ENCODE measurements at places on chromosomes 5 and 9.

DNA sequence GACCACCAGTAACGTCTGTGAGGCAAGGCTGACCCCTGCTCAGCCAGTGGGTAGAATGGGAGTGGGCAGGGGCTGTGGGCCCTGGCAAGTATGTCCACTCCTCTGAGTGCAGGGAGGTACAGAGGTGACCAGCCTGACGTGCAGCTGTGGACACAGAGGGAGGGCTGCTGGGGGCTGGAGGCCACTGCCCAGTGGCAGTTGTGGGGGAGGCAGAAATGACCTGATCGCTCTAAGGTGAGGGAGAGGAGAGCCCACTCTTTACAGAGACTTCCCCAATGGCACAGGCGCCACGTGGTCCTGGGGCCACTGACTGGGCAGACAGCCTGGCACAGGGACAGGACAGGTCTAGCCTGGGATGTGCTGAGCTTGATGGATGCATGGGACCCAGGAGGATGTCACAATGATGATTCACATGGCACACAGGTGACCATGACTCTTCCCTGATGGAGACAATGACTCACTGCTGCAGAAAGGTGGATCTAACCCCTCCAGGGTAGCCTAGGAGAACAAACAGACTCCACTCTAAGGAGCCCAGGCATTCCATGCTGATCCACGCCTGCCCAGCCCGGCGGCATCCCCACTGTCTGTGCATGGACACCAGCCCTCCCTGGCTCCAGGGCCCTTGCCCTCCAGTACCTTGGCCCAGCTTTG is 7.7 kb downstream of the LPCAT1 start:
- DNase-seq, result no peak

DNA sequence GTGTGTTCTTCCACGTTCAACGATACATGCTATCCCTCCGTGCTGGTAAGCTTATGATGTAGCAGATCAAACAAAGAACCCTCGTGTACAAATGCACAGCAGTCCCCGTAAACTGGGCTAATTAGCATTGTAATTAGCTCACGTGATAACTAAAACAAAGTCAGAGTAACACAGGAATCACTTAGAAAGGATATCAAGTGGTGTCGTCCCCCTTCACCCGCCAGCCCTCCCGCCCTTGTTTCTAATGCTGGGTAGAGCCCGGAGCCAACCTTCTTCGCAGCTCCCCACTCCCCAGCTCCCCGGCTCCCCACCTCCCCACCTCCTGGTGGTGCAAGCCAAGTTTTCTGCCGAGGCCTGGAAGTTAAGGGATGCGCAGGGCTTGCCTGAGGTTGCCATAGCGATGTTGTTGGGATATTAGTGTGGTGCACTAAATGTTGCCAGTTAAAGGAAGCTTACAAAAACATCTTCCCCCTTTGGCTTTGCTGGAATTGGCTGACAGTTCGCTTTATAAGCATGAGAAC is 357.9 kb upstream of the CCNH start:
- no peak for DNase-seq

DNA sequence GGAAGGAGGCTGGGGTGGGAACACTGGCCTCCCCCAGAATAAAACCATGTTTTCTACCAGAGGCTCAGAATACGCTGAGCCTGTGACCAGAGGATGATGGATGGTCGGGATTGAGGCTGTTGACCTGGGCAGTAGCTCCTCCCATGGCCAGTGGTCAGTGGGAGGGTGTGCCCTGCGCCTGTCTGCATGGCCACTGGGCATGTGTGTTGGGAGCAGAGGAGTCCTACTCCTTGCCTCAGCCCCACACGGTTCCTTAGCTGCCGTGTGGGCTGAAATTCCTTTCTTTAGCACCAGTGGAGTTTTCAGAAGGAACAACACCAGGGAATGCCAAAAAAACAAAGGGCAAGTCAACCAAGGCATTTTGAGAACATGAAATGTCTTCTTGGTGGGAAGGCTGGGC is 8.5 kb upstream of the RMND5B start:
- no peak for DNase-seq

DNA sequence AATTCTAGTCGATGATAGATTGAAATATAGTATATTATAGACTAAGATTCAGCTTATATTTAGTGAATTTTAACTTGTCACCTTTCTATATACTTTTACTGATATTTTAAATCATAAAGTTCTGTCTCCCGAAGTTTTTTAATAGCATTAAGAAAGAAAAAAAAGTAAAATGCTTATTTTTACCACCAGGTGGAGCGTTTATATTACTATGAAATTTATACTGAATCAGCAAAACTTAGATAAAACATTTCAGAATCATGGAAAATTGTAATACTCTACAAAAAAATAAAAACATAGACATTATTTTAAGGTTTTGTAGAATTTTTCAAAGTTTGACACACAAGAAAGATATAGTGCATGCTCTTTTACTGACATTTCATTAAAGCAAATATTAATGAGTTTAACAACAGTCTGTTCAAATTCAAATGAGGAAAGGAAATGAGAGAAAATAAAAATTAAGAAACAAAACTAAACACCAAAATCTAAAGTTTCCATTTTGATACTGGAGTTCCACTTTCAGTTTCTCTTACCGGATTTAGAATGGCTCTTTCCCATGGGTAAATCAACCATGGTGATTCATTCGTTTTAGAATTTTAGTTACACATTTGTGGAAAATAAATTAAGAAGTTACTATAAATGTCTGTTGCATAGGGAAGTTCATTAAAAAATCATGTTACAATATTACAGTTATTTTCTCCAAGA is 1035.3 kb downstream of the CDH12 start:
- peak; percentile 64 for DNase-seq

DNA sequence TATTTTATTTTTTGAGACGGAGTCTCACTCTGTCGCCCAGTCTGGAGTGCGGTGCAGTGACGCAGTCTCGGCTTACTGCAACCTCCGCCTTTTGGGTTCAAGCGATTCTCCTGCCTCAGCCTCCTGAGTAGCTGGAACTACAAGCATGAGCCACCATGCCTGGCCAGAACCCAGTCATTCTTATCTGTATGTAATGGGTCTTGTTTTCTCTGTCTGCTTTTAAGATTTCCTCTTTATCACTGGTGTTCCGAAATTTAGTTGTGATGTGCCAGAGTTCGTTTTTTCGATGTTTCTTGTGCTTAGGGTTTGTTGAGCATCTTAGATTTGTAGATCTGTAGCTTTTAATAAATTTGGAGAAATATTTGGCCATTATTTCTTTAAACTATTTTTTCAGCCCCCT is 19.2 kb downstream of the SLC25A25 start:
- DNase-seq, result no peak

DNA sequence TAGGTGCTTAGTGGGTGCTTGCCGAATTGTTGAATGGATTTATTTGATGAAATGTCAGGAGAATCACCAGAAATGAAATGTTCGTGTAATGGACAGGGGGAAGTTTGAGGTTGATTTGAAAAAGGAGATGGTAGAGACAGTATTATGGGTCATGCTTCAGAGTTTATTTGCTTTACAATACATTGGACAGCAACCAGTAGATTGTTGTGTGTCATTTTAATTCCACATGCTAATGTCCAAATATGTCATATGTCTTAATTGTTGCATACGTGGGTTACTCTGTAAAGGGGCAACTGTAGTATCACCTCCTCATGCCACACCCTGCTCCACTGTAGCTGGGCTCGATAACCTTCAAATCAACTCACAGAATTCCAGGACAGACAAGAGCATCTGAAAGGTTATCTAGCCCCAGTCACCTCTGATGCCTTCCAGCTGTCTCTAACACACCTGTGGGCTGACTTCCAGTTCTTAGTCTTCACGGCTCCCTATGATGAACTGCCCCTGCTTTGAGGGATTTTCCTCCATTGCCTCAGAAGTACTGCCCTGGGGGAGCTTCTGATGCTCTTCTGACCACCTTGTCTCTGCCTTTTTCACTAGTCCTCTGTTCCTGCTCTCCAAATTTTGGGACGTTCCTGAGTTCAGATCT is 1.7 kb downstream of the PDCD1LG2 start:
- DNase-seq, result no peak

GRCh38 chr9:82531795-82532194 is 531.1 kb downstream of the RASEF start:
- no peak for DNase-seq

DNA sequence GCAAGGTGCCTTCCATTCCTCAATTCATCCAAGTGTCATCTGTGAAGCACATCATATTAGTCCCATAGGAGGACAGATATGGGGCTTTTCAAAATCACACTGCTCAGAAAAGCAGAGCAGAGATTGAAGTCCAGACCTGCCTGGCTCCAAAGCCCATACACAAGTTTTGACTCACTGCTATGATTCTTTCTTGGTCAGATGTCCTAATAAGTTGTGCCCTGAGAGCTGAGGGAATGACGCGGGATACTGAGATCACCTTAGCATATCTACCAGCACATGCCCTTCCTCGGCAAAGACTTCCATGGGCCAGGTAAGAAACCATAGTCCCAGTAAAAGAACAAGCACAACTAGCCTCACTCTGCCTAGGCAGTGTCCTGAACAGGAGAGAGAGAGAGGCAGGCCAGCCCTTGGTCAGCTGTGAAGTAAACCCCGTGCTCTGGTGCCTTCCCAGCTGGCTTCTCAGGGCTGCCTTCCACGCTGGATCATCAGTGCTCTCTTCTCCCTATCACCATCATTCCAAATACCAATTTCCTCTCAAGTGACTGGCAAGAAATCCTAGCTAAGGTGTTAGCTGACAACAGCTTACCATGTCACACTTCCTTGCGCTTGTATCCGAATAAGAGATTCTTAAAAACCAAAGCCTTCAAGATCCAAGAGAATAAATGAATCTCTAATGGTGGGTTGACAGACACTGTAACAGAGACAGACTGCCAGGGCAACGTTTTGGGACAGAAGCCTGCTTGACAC is 73.2 kb downstream of the SIL1 start:
- DNase-seq, result no peak

GRCh38 chr9:113511856-113512761 is 48.6 kb downstream of the RGS3 start:
- DNase-seq, result peak; percentile 55

DNA sequence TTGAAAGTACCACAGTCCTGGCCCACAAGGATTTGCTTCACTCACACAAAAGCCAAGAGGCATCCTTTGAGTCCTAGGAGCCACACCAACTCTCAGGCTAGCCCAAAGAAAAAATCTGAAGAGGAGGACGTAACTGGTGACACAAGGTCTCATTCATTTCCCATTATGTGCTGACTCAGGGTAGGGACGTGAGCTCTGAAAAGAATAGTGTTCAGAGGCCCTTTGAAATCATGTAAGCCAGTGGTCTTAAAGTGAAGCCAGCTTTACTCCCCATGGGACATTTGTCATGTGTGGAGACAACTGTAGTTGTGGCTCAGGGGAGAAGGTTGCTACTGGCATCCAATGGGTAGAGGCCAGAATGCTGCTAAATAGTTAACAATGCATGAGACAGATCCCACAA is 332.4 kb downstream of the KCTD16 start:
- DNase-seq, result no peak

GRCh38 chr9:3458806-3459475 is 66.9 kb downstream of the RFX3 start:
- DNase-seq, result peak; percentile 90

DNA sequence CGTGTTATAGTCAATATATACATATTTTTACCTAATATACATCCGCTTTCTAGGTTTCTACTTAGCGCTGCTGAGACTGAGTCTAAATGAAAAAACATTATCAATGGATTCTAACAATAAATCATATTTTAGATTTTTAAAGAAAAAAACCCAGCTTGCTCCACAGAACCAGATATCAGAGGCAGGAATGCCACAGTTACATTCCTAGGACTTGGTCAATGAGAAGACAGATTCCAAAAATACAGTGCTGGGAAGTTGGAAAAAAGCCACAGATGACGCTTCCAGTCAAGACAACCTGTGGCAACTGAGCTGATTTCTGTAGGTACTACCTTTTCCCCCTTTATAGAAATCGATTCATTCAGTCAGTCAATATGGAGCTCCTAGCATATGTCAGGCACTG is 577 bp upstream of the CCDC112 start:
- DNase-seq, result no peak

DNA sequence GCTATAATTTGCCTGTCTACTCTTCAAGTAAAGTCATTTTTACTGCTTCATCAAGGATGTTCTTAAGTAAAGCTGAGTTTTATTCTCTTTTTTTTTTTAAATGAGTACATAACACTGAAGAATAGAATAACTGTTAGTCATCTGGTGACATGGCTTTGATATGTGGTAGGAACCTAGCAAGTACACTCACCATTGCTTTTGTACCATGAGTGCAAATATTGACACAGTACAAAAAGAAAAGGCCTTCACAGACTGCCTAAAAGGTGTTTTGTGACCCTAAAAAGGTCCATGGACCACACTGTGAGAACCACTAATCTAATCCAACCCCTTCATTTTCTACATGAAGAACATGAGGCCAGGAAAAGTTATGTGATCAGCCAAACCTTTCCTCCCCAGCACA is 55.0 kb downstream of the ECPAS start:
- no peak for DNase-seq

- no peak for DNase-seq
These were observed 163.6 kb upstream of the SPEF2 start for GRCh38 chr5:35454011-35454525.
